ENCODE measurements at places on chromosomes 7 and 10.

DNA sequence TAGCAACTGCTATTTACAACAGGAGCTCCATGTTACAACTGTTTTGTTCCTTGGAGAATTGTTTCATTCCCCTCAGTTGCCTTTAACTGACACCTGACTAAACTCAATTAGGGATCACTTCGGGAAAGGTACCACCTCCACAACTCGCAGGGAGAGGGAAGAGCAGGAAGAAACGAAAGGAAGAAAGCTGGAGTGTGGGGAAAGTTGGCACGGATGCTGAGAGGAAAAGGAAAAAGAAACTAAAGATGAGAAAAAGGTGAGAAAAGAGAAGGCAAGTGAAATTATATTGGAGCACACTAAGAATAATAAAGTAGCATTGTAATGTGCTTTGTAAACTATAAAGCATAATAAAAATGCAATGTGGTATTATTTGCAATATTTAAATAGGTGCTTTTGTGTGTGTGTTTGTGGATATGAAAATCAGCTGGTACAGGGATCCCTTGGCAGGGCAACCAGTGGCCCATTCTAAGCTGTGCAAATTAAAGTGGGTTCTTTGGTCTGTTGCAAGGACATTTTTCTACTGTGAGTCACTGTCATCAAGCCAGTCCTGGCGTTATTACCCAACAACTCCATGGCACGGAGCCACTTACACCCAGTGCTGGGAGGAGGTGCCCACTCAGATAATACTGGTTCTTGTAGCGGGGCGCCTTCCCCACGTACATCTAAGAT lies 45.9 kb downstream of the HIPK2 start:
- DNase-seq, result peak; percentile 91

DNA sequence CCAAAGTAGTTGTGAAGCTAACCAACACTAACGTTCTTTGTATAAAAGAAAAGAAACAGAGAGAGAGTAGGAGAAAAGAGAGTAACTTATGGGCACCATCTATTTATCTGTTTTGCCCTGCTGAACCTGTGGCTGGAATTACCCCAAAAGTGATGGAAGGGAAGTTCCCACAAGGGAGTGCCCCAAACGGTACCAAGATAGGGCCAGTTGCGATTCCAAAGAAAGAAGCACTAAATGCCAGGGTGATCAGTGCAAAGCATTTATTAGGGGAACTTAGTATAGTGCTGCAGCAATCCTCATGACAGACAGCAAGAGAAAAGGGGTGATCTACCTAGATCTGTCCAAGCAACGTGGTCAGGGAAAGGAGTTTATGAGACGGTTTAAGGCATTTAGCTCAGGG lies 190.2 kb downstream of the SORCS3 start:
- no peak for DNase-seq

DNA sequence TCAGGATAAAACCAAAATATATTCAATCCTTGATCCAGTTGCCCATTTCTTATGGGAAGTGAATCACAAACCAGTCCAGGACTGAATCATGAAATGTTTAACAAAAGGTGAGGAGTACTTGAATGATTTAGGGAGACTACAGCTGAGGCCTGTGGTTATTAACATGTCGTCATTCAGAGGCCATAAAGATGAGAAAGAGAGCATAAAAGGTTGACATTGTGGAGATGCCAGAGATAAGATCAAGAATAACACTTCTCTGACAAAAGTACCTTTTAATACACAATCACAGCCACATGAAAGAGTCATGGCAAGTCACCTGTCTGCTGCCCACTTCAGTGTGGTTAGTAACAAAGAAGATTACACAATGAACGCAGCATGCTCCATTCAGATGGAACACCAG lies 1195.7 kb upstream of the SORCS1 start:
- DNase-seq, result peak; percentile 10

- DNase-seq, result no peak
Observed at GRCh38 chr7:126185959-126186580, 1066.7 kb downstream of the GRM8 start.
